ENCODE measurements at places on chromosomes 2 and 18. TPM values are rescaled to one million over a fixed set of nuclear protein-coding genes. Genes with fewer than 3 reads are reported as not detected.
A peak's percentile ranks its signal among the peaks of the same experiment; 100 is the strongest.

The PKDCC gene
- 65.8 TPM for total RNA-seq

The DES gene
- 64.5 TPM for total RNA-seq

The GPR55 gene
- total RNA-seq = 0.74 TPM

The PLCD4 gene
- 1.1 TPM for total RNA-seq

The GRHL1 gene
- 6.5 TPM for total RNA-seq

The IL36B gene
- total RNA-seq = not detected

The GLB1L gene
- total RNA-seq = 12.6 TPM

The ZAP70 gene
- 8.8 TPM for total RNA-seq

The SCG2 gene
- 0.71 TPM for total RNA-seq

The CXCR1 gene
- 10.4 TPM for total RNA-seq

The C2orf49 gene
- total RNA-seq = 18.3 TPM

The TMEM17 gene
- 1.8 TPM for total RNA-seq

The ZBTB7C gene
- 15.0 TPM for total RNA-seq

- DNase-seq = no peak
Observed at GRCh38 chr2:149104221-149104620, 65.7 kb downstream of the LYPD6B start.

- DNase-seq = no peak
Observed at GRCh38 chr2:231065966-231066365, 9.3 kb downstream of the PSMD1 start.

DNA sequence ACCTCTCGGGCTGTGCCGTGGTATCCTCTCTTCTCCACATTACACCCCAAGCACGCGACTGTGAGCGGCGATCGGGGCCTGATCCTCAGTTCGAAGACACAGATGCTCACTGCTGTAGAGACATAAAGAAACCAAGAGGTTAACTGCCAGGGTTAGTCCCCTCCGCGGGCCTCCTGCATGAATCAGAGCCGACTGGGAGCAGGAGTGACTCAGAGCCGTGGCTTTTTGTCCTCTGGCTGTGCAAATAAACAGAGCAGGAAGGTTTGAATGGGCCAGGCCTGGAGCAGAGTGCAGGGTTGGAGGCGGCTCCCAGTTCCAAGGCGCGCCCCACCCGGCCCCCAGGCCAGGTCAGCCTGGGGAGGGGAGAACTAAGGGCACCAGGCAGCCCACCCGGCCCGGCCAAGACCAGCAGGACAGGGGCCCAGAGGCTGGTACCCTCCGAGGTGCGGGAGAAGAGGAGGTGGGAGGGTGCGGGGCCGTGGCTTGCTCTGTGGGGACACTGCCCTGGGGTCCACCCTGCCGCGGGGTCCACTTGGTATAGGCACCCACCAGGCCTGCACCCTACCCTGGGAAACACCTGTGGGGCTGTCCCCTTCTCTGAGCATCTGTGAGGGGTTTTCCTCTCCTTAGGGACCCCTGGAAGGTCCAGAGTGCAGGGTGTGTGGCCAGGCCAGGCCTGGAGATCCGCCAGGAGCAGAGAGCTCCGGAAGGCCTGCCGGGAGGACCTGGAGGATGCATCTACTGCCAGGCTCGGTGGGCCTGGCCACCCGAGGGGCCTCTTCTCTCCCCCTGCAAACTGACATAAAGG is 16.5 kb downstream of the TWIST2 start:
- peak; percentile 87 for DNase-seq

- no peak for DNase-seq
Observed at GRCh38 chr2:241739651-241740050, 5.2 kb downstream of the D2HGDH start.

GRCh38 chr2:174336501-174337336 is 2.0 kb downstream of the SP9 start:
- DNase-seq = peak; percentile 56

- DNase-seq = no peak
Observed at GRCh38 chr18:36298126-36298741, 721 bp downstream of the FHOD3 start.

DNA sequence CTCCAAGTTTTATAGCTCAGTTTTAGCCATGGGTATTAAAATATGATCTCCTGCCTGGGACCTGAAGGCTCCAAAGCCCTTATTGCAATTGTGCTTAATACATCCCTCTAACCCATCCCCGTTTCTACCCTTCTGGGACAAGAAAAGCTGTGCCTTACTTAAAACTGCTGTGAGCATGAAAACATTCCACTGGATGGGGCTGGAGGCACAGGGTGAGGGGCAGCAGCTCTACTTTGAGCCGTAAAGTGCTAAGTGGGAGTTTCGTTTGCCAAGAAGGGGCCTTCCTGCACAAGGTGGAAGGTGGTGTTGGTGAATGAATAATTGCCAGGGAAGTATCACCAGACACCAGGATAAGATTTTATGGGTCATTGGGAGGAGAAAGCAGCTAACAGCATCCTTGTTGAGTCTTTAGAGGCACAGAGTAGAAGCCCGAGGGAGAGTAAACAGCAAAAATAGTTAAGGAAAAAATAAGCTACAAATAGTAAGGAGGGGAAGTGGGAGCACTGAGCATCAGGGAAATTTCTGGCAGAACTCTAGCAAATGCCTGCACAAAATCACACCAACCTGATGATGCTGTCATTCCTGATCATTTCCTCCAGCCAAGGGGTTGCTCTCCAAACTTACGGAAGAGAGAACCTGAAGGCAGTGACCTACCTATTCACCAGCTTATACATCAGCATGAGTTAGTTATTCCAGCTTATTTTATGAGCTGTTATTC is 218.4 kb downstream of the MREG start:
- no peak for DNase-seq

GRCh38 chr2:238149841-238150572 is 8.8 kb upstream of the ERFE start:
- no peak for DNase-seq

- DNase-seq = no peak
Observed at GRCh38 chr2:237161189-237161588, 75.5 kb downstream of the COPS8 start.

GRCh38 chr18:74413836-74414235 is 43.3 kb downstream of the DIPK1C start:
- DNase-seq = no peak

GRCh38 chr2:47490406-47490805 is 87.5 kb downstream of the MSH2 start:
- DNase-seq = no peak

GRCh38 chr2:45218931-45219339 is 209.7 kb upstream of the SIX2 start:
- peak; percentile 81 for DNase-seq

DNA sequence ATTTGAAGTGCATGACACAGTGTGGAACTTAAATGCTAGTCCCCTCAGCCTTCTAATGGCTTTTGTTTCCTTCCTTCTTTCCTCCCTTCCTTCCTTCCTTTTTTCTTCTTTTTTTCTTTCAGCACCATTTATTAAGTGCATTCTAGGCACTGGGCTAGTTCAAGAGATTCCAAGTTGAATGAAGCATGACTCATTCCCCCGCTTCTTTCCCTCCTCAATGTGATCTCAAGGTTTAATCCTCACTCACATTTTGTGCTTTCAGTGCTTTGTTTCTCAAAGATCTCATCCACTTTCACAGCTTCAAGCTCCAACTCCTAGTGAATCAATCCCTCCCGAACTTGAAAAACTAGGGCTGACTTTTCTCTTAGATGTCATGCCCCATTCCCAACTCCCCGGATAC is 90.1 kb downstream of the LBH start:
- no peak for DNase-seq

- no peak for DNase-seq
Observed at GRCh38 chr2:186497928-186498327, 11.9 kb downstream of the ZC3H15 start.

GRCh38 chr2:188695953-188696352 is 278.2 kb upstream of the COL3A1 start:
- DNase-seq = no peak

DNA sequence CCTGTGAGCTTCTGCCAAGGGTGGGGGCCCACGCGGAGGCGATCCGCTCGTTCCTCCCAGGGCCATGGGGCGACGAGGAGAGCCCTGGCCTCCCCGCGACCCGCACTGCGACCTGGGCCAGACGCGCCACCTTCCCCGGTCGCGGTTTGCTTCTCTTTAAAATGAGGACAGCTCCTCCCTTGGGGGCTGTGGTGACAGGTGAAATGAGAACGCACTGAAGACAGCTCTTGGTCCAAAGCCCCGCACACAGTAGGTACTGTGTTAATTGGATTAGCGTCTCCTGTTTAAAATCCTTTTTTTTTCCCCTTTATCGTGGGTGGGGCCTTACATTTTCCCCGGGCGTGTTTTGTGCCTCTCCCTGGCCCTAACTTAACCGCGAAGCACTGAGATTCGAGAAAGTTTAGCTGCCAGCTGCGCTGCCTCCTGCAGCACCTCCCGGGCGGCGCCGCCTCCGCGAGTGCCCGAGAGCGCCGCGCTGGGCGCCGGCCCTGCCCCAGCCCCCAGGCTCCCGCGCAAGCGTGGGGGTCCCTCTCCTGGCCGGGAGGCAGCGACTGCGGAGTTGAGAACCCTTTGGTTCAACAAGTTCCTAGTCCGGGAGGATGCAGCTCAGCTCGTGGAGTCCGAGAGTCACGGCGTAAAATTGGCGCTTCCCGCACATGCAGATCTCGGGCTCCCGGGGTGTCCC is 1.1 kb downstream of the HPCAL1 start:
- peak; percentile 80 for DNase-seq

DNA sequence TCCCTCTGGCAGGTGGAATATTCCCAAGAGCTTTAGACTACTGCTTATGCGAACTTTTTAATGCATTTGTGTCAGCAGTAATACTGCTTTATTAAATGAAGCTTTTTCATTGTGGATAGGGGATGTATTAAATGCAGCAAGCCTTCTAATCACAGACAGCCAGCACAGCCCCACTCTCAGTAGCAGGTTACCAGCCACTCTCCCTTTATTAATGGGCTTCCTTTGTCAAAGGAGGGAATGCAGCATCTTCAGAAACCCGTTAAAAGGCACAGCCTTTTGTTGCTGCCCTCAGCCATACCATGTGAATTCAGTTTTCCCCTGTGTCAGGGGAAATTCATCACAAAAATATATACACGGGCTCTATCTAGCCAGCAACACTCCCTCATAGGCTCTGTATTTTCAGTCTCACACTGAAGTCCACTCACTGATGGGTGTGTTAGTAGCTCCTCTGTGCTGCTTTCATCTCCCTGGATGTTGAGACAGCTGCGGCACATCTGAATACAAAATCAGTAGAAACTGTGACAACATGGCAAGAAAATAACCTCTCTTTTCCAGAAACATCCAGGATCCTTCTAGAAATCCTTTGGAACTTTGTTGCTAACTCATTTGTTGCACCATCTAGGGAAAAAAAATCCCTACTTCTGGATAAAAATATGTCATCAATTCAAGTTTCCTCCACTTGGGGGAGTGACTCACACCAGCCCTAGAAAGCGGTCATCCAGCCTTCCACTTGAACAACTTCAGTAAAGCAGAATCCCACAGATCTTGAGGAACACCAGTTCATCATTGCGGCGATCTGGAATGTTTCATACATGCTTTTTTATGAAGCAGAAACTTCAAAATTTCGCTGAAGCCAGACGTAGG is 48.4 kb downstream of the LRRTM1 start:
- DNase-seq = no peak

DNA sequence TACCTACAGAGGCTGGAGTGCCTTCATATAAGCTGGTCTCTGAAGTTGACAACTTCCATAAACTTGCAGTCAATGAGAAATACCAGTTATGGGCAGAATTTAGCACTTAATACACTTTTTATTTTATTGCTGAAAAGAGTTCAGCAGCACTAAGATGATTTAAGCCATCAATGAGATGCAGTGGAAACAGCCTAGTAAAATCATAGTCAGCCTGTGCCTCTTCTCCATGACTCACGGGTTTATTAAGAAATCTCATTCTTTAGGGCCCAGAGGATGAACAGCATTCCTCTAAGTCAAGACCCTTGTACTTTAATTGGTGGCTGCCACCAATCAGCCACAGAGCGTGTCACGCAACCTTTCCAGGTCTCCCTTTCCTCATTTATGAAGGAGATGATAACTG is 1357.9 kb upstream of the CELF4 start:
- no peak for DNase-seq

- no peak for DNase-seq
Observed at GRCh38 chr18:79043288-79043687, 25.9 kb upstream of the ATP9B start.

- peak; percentile 73 for DNase-seq
Observed at GRCh38 chr2:88016960-88017779, 823 bp upstream of the RNU2-63P start.

DNA sequence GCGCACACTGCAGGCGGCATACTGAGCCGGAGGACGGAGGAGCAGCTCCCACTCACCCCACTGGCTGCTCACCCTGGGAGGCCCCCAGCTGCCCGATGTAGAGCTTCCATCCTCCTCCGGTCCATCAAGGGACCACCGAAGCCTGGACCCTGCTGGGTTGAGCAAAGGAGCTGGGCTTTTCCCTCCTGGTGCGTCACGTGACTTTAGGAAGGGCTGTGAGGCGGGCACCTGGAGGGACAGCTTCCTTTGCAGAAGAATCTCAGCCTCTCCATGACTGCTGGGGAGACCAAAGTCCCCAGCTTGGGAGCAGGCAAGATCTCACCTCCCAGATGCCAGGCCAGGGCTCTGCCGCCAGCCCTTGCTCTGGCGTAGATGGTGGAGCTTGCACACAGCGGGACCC is 102.7 kb downstream of the TWIST2 start:
- DNase-seq = peak; percentile 37

DNA sequence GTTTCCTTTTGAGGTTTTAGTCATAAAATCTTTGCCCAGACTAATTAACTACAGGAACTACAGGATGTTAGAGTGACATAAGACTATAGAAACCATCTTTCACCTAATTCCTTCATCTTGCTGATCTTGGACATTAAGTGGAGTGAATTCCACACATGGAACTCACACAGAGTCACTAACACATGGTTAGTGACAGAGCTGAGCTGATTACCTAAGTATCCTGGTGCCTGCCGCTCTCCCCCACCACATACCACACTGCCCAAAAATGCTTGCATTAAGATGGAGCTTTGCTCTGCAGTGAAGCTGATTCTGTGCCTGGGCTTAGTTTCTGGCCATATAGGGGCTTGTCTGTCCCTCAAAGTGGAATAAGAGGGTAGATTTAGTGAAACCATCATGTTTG is 332.9 kb upstream of the NT5C1B start:
- no peak for DNase-seq

- DNase-seq = no peak
Observed at GRCh38 chr2:187482796-187483195, 34.7 kb upstream of the CALCRL start.

GRCh38 chr2:226970362-226970761 is 134.5 kb downstream of the RHBDD1 start:
- DNase-seq = no peak

DNA sequence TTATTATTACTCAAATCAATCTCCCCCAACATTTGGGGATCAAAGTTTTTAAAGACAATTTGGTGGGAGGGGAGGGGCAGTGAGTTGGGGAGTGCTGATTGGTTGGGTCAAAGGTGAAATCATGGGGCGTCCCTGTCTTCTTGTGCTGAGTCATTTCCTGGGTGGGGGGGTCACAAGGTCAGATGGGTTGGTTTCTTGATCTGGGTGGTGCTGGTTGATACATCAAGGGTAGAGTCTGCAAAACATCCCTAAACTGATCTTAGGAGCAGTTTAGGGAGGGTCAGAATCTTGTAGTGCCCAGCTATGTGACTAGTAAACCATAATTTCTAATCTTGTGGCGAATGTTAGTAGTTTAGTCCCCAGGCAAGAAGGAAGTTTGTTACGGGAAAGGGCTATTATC is 67.4 kb downstream of the MOGAT1 start:
- DNase-seq = no peak
